ENCODE measurements at places on chromosomes 6 and 20. TPM values are rescaled to one million over a fixed set of nuclear protein-coding genes. Genes with fewer than 3 reads are reported as not detected.

GRCh38 chr20:63432577-63433325, 39.7 kb downstream of the KCNQ2 start:
- DNase-seq: no peak

Gene ZSCAN16
- total RNA-seq: 3.4 TPM

DNA sequence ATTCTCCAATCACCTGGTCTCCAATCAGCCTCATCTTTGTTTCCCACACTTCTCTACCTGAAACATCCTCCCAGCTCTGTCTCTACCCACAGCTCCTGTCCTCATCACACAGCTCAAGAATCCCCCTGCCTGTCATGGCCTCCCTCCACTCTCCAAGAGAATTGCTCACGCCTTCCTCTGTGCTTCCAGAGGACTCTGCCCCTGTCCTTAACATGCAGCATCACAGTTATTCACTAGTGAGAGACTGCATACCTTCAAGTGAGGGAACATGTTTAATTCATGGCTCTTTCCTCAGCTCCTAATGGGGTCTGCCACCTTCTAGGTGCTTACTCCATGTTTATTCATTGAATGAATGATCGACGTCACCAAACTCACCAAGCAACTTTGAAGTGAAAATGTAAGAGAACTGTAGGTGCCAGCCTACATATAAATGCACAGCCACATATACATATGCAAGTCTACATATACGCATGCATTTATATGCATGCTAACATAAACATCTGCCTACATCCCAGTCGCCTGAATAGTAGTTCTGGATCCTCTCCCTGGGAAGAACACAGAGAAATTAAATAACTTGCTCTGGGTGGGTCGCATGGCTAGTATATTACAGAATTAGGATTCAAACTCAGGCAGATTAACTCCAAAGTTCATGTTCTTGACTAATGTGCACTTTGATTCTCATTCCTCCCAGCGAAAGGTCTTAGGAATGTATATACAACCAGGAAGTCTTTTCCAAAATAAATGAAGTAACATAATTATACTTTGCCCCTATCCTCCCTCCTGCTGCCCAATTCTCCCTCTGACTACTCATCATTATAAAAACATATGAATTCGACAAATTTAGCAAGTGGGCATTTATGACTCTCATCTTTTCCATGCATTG, 295.6 kb downstream of the MAFB start:
- no peak for DNase-seq

Gene SEMG1
- not detected for total RNA-seq

Gene OR12D3
- total RNA-seq: not detected

Gene MDN1
- total RNA-seq: 33.8 TPM

Gene LHFPL5
- not detected for total RNA-seq

DNA sequence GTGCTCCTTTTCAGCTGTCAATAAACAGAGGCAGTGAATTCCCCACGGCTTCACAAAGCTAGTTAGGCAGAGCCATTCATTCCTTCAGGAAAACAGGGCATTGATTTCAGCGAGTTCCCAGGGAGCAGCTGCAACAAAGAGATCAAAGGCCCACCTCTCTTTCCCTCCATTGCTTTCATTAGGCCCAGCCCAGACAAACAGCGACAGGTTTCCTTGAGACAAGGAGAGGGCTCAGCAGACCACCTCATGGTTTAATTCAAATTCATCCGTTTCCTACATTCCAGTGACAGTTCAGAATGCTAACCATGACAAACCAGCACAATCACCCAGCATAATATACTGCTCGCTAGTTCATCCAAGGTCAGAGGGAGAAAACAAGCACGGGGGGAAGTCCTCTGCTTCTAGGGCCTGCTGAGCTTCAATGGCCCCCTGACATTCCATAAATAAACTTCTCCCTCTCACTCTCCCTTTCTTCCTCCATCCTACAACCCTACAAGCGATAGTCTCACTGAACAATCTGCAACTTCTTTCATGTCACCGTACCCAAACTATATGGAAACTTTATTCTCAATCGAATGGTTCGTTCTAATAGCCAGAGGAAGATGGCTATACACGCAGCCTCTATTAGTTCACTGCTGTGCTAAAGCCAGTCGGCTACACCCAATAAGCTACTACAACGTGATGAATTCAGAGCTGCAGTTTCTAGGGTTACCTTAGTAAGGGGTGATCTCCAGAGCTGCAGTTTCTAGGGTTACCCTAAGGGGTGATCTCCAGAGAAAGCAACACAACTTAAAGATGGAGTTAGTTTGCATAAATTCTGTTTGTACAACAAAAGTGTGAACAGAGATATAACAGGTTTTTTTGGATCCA, 34.7 kb downstream of the PLAGL1 start:
- DNase-seq: no peak

Gene RGS17
- 4.6 TPM for total RNA-seq

DNA sequence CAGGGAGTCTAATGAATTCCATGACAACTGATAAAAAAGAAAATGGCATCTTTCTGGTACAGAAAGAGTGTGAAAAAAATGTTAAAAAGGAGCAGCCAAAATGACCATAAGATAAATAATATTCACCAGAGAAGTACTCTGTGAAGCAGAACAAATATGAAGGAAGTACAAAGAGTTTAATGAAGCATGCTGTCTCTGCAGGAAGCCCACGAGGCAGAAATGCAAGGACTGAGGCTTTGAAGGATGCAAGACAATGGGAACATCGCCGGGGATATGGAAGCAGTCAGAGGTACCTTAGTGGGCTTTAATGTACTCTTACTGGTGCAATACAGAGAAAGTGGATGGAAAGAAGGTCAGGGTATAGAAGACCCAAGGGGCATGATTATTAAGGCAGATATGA, 50.7 kb downstream of the NOX3 start:
- DNase-seq: no peak

Gene ZNF343
- 14.4 TPM for total RNA-seq

Gene BMP7
- total RNA-seq: 0.16 TPM

Gene FAM110A
- total RNA-seq: 3.7 TPM

Gene SPATS1
- not detected for total RNA-seq
